ENCODE measurements at places on chromosomes 3 and 15. TPM values are rescaled to one million over a fixed set of nuclear protein-coding genes. Genes with fewer than 3 reads are reported as not detected.

DNA sequence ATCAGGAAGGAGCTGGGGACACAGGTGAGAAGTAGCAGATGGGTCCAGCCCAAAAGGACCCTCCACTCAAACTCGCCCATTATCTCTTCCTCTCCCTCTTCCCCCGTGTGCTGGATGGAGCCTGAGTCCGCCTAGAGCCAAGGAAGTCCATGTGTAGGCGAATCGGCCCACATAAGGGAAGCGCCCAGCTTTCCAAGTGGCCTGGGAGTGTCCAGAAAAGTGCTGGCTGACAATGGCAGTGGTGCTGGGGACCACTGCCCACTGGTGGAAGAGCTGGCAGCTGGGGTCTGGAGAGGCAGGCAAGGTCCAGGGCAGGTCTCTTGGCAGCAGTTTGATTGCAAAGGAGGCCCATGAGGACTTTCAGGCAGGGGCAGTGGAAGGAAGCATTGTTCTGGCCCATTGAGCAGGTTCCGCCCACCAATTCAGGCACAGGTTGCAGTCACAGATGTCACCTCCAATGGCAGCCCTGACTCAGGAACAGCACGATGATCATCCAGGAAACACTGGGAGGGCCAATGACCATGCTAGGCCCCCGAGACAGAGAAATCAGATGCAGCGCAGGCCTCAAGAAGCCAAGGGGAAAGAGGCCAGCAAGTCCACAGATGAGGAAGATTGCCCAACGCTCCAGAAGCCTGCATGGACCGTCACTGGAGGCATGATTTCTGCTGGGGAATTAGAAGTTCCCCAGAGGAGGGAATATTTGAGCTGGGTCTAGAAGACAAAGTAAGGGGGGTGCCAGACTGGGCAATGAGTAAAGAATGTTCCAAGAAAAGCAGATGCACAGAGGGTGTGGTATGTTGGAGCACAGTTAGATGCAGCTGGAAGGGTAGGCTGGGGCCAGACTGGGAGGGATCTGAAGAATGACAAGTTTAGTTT is 3.0 kb downstream of the MFGE8 start:
- no peak for DNase-seq

DNA sequence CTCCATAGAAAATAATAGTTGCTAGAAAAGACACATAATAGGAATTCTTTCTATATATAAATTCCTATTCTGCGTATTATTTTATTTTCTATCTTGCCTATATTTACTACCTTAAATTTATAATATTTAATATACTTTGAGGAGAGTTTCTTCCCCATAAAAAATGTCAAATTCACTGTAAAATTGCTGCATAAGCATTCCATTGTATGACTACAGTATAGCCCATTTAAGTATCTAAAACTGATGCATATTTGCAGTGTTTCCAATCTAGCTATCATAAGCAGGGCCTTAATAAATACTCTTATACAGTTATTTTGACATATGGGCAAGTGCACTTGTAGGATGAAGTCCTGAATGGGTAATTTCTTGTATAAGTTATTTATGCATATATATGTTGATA is 1088.6 kb upstream of the EPHA6 start:
- no peak for DNase-seq

DNA sequence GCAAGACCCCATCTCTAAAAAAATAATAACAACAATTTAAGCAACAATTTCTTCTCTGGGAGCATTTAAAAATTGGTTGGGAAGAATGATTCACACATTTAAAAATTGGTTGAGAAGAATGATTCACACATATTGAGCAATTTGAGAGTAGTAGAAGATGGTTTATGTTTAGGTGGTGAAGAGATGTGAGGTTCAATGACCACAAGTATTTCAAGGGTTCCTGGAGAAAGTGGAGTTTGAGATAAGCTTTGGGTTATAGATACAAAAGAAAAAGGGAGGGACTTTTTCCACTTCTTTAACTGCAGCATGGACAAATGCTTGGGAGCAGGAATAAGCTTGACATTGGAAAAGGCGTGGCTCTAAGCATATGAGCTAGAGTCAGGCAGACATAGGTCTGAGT is 145.7 kb upstream of the NPHP3 start:
- no peak for DNase-seq

DNA sequence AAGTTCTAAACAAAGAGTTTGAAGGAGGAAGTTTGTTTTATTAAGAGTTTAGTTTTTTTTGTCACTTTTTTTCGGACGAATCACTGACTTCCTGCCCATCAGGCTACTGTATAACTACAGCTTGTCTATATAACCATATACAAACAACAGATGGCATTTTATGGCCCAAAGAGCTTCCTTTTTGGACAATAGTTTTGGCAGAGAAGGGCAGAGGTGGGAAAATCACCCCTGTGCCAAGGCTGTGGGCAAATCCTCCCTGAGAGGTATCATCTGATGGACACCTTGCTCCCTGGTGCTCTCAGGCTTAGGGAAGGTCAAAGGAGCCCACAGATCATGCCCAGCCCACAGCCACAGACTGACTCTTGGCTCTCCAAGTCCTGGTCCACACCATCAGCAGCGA is 113.4 kb downstream of the OXNAD1 start:
- DNase-seq, result no peak

The P2RY14 gene
- total RNA-seq, result 0.50 TPM

The CAMK2N2 gene
- 0.24 TPM for total RNA-seq

The CTXN2 gene
- 0.25 TPM for total RNA-seq

Measured in testis (tissue), 5 donors.